ENCODE measurements at places on chromosomes 1 and 21.

DNA sequence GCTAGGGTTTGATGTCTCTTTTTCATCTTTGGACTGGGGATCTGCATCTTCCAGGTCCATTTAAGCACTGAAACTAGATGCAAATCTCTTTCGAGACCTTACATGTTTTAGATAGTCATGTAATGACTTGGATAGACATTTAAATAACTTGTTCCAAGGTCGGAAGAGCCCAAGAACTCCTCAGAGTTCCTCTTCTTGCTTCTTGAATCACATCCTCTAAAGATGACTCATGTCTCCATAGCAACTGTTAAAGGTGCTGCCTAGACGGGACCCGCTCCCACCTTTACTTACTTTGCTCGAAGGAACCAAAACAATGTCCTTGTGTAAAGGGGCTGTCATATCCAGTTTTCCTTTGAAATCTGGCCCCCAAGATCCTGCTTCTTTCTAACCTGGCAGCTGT is 130.0 kb downstream of the EDEM3 start:
- DNase-seq, result no peak

GRCh38 chr1:229104654-229105053 is 166.3 kb upstream of the RAB4A start:
- no peak for DNase-seq

DNA sequence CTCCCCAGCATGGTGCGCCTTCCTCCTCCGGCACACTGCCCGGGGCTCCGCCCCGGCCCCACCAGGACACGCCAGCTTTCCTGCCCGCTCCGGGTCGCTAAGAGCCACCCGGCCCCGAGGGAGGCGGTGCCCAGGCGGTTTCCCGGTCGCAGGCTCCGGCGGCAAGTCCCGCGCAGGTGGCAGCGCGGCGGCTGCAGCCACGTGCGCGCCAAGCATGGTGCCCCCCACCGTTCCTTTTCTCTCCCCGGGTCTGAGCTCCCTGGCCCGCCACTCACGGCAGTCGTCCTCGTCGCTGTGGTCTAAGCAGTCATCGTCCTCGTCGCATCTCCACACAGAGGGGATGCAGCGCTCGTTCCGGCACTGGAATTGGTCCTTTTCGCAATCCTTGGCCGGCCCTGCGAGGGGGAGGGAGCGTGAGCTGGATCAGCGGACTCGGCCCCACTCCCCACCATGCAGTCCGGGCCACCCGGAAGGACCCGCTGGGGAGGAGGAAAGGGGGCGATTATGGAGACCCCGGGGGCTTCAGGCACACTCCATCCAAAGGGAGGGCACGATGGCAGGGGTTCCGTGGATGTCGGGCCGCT is 1.2 kb downstream of the LRP8 start:
- DNase-seq, result no peak

GRCh38 chr21:39116761-39117439 is 66.4 kb downstream of the PSMG1 start:
- no peak for DNase-seq

GRCh38 chr1:213821175-213821942 is 166.4 kb upstream of the PROX1 start:
- no peak for DNase-seq

- DNase-seq, result peak; percentile 90
Observed at GRCh38 chr1:210598135-210598652, 269.5 kb downstream of the HHAT start.

- DNase-seq, result no peak
Observed at GRCh38 chr1:202671399-202671798, 38.9 kb downstream of the SYT2 start.

DNA sequence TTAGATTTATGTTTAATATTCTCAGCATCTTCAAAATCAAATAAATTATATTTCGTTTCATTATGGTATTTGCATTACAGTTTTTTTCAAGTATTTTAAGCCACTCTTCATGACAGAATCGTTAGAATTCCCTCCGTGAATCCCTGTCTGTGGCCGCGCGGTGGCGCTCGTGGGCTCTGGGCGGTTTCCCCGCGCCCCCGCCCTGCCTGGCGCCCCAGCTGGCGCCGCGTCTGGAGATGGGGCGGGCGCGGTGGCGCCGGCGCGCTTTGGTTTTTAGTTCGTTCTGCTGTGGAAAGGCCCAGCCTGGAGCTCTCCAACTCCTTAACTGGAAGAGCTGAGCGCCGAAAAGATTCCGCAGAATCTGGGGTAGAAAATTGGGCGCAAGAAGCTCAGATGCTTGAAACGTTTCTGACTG is 25.7 kb downstream of the PRMT2 start:
- no peak for DNase-seq

Data from HS-5 (cell line).